ENCODE measurements at places on chromosomes 16 and 17. TPM values are rescaled to one million over a fixed set of nuclear protein-coding genes. Genes with fewer than 3 reads are reported as not detected.

DNA sequence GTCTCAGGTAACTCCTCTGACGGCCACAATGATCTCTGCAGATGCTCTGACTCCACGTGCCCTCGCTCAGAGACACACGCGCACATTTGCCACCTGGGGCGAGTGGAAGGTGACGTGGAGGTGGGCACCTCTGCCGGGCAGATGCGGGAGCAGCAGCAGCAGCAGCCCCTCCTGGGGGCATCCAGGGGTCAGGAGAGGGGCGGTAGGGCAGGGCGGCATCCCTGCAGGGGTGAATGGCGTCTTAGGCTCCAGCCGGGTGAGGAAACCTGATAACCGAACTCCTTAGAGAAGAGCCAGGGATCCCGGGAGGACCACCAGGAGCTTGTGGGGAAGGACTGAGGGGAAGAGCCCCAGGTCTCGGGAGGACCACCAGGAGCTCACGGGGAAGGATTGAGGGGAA, 34.6 kb upstream of the CDH15 start:
- no peaks in the 10 kb centered on the region for H3K27me3 ChIP-seq
- peaks cover 46% of the 10 kb centered on the region for H3K4me1 ChIP-seq
- no peak for DNase-seq

Gene NAA60
- total RNA-seq: 14.8 TPM

GRCh38 chr17:787641-788221, 5.6 kb downstream of the MRM3 start:
- peaks cover 46% of the 10 kb centered on the region for H3K36me3 ChIP-seq
- H3K4me3 ChIP-seq: no peak overlapping the region
- H3K27ac ChIP-seq: no peak overlapping the region
- no peak for DNase-seq

GRCh38 chr17:71461498-71462169, 659.2 kb upstream of the SOX9 start:
- H3K27ac ChIP-seq: no peak overlapping the region
- DNase-seq: no peak
- H3K36me3 ChIP-seq: no peaks in the 10 kb centered on the region
- no peak overlapping the region for H3K4me3 ChIP-seq

Gene TAC4
- not detected for total RNA-seq

Gene CTU2
- total RNA-seq: 15.2 TPM

DNA sequence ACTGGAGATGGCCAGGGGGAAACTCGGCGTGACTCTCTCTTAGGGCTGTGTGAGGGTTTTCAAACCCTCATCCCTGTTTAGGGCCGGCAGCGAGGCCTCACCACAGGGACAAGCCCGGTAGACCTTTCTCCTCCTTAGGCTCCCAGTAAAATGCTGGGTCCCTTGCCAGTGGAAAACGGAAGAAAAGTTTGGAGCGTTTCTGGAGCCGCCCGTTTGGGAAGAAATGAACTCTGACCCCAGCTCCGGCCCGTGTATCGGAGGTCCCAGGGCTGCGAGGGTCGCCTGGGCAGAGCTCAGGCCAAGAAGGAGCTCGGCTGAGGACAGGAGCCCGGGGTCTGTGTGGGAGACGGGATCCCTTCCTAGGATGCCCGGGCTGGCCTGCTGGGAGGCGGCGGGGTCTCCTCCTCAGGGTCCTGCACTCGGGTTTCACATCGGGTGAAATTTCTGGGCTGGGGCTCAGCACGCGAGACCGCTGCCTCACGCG, 23.2 kb downstream of the ZNF213 start:
- peaks cover 31% of the 10 kb centered on the region for H3K4me1 ChIP-seq

DNA sequence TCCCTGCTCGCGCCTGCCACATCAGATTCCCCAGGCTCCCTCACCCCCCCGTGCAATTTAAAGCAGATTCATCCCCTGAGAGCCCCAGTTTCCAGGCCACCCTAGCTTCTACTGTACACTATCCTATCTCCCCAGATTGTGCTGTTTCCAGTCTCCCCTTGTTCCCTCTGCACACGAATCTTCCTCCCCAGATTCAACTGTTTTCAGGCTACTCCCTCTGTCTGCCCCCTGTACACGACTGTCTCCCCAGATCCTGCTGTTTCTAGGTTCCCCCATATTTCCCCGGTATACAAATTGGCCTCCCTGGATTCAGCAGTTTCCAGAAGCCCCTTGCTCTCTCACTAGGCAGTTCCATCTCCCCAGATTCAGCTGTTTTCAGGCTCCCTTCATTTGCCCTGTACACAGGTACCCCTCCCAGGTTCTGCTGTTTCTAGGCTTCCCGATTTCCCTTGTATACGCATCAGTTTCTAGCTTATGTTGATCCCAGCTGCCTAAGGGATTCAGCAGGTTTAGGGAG, 22.9 kb downstream of the COPZ2 start:
- H3K36me3 ChIP-seq: no peaks in the 10 kb centered on the region
- no peaks in the 10 kb centered on the region for H3K27me3 ChIP-seq
- H3K4me1 ChIP-seq: peaks cover 45% of the 10 kb centered on the region
- DNase-seq: no peak
- no peak overlapping the region for H3K4me3 ChIP-seq

Gene ARRB2
- 21.2 TPM for total RNA-seq

Gene BFAR
- 55.2 TPM for total RNA-seq

- no peak within 1 kb of the TSS for H3K4me3 ChIP-seq
- H3K27me3 ChIP-seq: no peaks in the 10 kb centered on the region
- no peak for DNase-seq
- H3K36me3 ChIP-seq: peaks cover 54% of the 10 kb centered on the region
- no peaks in the 10 kb centered on the region for H3K4me1 ChIP-seq
- H3K27ac ChIP-seq: no peak within 1 kb of the TSS
These were observed at the start of gene QRICH2 for GRCh38 chr17:76307966-76308338. Gene QRICH2 (minus strand): TSS chr17:76308276. CDS start chr17:76307998, 278 bp downstream.

GRCh38 chr17:14201021-14201987, 35.4 kb downstream of the CDRT15 start:
- peaks cover 3% of the 10 kb centered on the region for H3K4me1 ChIP-seq
- peaks cover 4% of the 10 kb centered on the region for H3K36me3 ChIP-seq
- no peak for DNase-seq
- no peak overlapping the region for H3K4me3 ChIP-seq
- H3K27me3 ChIP-seq: no peaks in the 10 kb centered on the region
- no peak overlapping the region for H3K27ac ChIP-seq

GRCh38 chr16:29848420-29849297, 14.4 kb downstream of the CDIPT start:
- DNase-seq: peak; percentile 51
- H3K27me3 ChIP-seq: no peaks in the 10 kb centered on the region
- H3K36me3 ChIP-seq: peaks cover 12% of the 10 kb centered on the region

DNA sequence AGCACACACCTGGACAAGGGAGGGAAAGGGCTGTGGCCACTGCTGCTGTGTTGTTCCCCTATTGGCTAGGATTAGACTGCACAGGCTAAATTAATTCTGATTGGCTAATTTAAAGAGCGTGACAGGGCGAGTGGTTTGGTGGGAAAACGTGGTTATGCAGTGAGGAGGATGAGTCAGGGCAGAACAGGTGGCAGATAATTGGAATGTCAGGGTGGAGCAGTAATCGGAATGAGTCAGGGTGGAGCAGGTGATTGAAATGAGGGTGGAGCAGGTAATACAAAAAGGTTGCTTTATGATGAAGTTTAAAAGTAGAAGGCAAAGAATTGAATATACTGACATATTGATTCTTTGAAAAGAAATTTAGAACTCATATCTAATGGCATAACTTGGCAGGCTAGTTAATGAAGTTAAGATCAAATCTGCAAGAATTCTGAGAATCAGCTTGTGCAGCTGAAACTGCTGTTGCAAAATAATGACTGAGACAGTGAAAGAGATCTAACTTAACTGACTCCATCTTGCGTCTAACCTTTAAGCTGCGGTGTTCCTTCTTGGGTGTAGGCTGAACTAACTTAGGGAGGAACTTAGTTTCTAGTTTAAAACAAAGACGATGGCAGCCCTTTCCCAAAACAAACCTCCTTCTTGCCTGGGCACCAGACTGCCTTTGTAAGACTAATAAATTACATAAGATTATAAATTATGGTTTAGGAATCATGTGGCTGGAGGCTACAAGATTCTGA, 174.3 kb downstream of the UTP18 start:
- H3K27me3 ChIP-seq: no peaks in the 10 kb centered on the region
- DNase-seq: no peak
- no peaks in the 10 kb centered on the region for H3K36me3 ChIP-seq
- no peaks in the 10 kb centered on the region for H3K4me1 ChIP-seq
- no peak overlapping the region for H3K4me3 ChIP-seq
- H3K27ac ChIP-seq: no peak overlapping the region

Gene LAT
- total RNA-seq: 0.40 TPM

- no peak overlapping the region for H3K4me3 ChIP-seq
- peaks cover 8% of the 10 kb centered on the region for H3K4me1 ChIP-seq
- no peaks in the 10 kb centered on the region for H3K36me3 ChIP-seq
- H3K27ac ChIP-seq: no peak overlapping the region
- no peaks in the 10 kb centered on the region for H3K27me3 ChIP-seq
- no peak for DNase-seq
These were observed 23.6 kb upstream of the PLLP start for GRCh38 chr16:57308041-57308440.

Gene GPR142
- 0.59 TPM for total RNA-seq

DNA sequence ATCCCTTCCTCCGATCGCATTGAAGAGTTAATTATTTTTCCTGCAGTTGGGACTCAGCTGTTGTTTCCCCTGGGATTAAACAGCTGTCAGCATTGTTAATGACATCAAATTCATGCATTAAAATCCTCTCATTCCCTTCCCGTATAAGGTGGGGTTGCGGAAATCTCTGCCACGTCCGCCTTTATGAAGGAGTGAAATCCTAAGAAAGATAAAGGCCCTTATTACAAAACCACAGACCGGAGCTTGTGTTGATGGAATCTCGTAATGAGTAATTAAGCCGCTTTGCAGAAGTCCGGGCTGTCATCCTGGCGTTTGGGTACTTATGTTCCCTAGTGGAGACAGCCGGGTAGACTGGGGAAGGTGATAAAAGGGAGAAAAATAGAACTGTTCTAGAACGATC, 627.6 kb downstream of the MAF start:
- H3K27me3 ChIP-seq: no peaks in the 10 kb centered on the region
- no peak overlapping the region for H3K4me3 ChIP-seq
- DNase-seq: no peak
- no peaks in the 10 kb centered on the region for H3K36me3 ChIP-seq
- peaks cover 8% of the 10 kb centered on the region for H3K4me1 ChIP-seq
- no peak overlapping the region for H3K27ac ChIP-seq

GRCh38 chr16:629185-629832, 1.5 kb upstream of the WFIKKN1 start:
- no peak for DNase-seq
- H3K27ac ChIP-seq: no peak overlapping the region
- H3K36me3 ChIP-seq: peaks cover 87% of the 10 kb centered on the region
- peaks cover 34% of the 10 kb centered on the region for H3K4me1 ChIP-seq
- H3K4me3 ChIP-seq: no peak overlapping the region

Gene SLFN14
- total RNA-seq: 0.50 TPM

DNA sequence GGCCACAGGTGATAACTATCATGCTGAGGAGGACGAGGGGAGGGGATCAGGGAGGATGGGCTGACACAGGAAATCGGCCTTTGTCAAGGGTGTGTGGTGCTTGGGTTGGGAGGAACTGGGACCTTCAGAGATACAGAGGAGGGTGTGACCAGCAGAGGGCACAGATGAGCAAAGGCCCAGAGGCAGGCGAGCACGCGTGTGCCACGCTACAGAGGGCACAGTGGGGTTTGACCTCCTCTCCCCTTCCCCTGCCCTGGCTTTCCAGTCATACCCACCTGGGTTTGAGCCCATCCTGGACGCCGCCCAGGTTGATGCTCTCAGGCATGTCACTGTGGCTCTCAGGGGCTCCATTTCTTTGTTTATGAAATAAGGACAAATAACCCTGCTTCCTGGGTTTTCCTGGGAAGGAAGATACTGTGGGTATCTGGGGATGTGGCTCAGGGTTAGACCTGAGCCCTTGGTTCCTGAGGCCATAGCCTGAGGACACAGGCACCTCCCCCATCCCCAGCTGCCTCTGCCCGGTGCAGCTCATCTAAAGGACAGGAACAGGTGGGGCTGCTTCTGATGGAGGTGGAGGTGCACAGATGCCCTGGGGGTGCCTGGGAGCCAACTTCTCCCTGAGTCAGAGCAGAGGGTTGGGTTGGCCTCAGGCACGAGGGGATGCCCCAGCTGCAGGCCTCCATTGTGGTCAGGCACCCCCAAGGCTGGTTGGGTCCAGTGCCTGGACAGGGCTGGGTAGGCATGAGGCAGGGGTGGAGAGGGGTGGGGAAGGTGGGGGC, 51.8 kb downstream of the BEAN1 start:
- DNase-seq: no peak
- no peak overlapping the region for H3K27ac ChIP-seq
- peaks cover 20% of the 10 kb centered on the region for H3K4me1 ChIP-seq
- no peaks in the 10 kb centered on the region for H3K27me3 ChIP-seq
- no peak overlapping the region for H3K4me3 ChIP-seq
- peaks cover 14% of the 10 kb centered on the region for H3K36me3 ChIP-seq

DNA sequence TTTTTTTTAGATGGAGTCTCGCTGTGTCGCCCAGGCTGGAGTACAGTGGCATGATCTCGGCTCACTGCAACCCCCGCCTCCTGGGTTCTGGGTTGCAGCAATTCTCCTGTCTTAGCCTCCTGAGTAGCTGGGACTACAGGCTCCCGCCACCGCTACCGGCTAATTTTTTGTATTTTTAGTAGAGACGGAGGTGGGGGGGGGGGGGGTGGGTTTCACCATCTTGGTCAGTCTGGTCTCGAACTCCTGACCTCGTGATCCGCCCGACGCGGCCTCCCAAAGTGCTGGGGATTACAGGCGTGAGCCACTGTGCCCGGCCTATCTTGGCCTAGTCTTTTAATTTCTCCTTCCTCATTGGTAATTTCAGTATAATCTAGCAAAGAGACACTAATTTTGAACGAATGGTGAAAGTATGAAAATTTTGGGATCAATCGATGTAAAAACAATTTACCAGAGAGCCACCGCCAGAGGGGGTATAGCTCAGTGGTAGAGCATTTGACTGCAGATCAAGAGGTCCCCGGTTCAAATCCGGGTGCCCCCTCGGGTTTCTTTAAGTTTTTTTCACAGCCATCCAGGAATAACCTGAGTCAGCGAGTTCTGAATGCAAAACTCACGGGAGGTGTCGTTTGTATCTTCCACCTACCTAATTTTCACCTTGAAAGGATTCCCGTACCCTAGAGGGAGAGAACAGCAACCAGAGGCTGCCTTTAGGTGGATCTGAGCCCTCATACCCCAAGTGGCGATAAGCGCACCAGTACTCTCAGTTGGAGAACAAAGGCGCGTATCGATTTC, 2.5 kb upstream of the LASP1 start:
- peak overlapping the region; percentile 99 for H3K27ac ChIP-seq
- peaks cover 28% of the 10 kb centered on the region for H3K4me1 ChIP-seq
- DNase-seq: peak; percentile 93
- peaks cover 3% of the 10 kb centered on the region for H3K36me3 ChIP-seq
- H3K4me3 ChIP-seq: peak overlapping the region; percentile 100
